ENCODE measurements at places on chromosomes 2 and 18.

DNA sequence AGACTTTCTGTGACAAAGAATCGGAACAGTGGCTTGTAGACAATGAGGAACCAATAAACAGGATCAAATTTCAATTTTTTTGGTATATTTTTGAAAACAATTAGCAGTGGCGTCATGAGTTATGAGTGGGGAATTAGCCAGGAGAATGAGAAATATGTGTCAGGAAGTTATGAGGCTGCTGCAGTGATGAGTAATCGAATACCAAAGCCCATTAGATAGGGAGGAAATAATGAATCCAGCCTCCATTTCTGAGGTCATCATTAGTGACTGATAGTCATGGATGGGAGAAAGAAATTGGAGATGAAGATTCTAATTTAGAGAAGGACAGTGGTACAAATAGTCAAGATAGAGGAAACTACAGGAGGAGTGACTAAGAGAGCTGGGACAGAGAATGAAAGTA lies 673.1 kb upstream of the VRK2 start:
- peak; percentile 56 for DNase-seq

- no peak for DNase-seq
Observed at GRCh38 chr2:74228772-74229171, 30.4 kb downstream of the MTHFD2 start.

DNA sequence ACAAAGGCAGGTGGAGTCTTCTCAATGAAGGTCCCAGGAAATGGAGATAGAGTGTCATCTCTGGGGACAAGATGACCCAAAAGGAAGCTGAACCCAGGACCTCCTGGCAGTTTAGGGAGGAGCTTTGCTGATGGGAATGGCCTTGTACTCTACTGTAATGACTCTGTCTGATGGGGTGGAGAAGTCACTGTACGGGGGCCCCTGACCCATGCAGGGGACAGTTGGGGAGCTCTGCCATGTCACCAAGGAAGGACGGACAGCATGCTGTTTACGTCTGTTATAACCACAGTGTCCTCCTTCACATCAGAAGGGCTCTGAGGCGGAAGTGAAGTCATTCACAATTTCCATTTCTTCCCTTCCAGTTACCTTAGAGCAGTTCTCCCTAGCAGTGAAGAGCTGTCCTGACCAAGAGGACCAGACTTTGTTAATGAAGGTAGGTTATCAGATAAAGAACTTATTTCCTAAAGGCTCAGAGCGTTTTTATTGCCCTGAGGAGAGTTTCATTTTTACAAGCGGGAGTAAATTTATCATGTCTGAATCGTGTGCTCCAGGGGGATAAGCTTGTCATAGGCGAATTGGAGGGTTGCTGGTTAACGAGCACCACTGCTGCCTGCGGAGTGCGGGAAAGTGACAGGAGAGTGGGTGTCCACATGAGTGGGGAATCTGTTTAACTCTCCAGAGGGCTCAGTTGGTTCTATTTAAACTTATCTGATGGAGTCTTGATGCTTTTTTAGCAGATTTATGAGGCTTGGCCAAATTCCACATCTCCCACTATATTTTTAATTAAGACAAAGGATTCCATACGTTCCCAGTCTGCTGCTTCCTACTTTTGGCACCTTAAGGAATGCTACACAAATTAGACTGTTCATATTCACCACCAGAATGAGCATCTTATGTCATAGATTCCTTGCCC lies 71.6 kb upstream of the BCL2L11 start:
- no peak for DNase-seq

DNA sequence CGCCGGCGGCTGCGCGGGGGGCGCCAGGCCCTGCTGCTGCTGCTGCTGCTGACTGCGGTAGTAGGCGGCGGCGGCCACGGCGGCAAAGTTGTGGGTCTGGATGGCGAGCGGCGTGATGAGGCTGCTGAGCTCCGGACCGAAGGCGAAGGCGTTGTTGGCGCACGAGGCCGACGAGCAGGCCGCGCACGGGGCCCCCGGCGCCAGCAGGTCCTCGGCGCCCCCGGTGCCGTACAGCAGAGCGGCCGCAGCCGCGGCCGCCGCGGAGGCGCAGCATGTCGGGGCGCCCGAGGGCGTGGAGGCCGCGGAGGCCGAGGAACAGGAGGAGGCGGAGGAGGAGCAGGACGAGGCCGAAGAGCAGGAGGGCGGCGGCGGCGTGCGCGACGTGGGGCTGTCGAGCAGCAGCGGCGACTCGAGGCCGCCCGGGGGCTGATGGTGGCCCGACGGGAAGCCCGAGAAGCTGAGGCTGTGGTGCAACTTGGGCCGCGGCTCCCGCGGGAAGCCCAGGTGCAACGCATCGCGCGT lies 1.8 kb downstream of the ZFP36L2 start:
- no peak for DNase-seq

GRCh38 chr2:174342686-174343342 lies 8.1 kb downstream of the SP9 start:
- DNase-seq = no peak

DNA sequence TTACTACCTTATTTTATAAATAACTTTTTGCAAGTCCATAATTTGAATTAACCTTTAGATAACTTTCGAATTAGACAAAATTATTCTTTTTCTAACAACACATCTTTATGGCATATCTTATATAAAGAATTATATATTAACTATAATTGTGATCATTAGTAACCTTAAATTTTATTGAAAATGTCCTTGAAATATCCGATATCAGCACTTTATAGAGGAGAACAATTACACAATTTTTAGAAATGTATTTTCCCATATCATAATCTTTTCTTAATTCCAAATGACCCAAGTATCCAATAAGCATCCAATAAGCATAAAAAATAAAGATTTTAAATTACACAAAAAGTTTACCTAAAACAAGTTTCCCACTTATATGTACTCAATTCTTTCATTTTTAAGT lies 7.3 kb upstream of the GCC2 start:
- no peak for DNase-seq

DNA sequence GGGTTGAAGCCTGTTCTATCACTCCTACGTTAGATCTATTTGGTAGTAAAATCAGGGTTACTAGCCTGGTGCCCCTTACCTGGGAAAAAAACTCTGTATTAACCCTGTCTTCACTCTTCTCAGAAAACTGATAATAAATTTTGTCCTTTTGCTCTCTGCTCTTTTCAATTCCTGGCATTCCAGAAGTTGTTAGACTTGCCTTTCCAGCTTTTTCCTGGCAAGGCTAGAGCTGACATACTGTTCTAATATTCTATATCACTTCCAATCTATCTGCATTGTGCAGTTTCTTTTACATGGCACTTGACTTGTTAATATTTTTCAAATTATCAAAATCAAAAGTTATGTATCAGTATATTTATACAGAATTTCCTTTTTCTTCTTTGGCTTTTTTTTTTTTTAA lies 162.2 kb downstream of the FIGN start:
- DNase-seq = no peak

- peak; percentile 31 for DNase-seq
Observed at GRCh38 chr2:190853531-190854383, 26.9 kb upstream of the GLS start.

DNA sequence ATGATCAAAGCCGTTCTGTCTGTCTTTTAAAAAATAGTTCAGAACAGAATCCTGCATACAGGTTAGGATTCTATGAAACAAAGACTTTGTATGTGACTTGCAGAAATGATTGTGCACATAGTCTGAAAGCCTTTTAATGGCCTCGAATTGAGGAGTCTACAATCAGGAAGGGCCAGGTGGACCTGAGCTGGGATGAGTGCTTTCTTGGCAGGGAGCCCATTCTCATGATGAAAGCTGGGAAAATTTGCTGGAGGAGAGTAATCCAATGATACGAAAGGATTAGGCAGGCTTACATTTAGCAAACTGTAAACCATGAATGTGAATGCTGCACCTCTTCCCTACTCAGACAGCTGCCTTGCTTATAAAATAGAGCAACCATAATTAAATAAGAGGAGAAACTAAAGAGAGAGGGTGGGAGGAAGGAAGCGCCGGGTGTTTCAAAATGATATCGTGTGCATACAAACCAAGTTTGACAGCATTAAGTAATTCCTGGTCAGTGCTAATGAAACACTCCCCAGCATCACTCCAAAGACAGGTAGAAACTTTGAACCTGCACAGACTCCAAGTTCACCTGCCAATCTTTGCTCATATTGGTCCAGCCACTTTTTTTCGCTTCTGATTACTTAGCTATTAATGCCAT lies 23.7 kb upstream of the CXCR4 start:
- DNase-seq = no peak

- DNase-seq = no peak
Observed at GRCh38 chr18:68288408-68288807, 426.5 kb downstream of the TMX3 start.

DNA sequence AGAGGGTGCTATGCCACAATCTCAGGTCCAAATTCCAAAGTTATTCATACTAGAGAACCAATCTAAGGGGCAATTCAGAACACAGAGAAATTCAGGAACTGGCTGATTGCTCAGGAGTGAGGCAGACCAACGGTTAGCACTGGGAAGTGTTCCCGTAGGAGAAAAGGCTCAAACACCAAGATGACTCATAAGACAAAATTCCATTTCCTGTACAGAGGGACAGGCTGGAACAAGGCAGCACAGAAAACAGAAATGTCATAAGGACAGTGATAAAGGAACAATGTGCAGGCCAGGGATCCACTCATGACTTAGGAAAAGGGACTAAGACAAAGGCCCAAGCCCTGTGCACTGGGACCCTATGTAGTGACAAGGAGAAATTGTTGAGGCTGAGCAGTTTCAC lies 54.2 kb downstream of the PDE1A start:
- DNase-seq = peak; percentile 91

DNA sequence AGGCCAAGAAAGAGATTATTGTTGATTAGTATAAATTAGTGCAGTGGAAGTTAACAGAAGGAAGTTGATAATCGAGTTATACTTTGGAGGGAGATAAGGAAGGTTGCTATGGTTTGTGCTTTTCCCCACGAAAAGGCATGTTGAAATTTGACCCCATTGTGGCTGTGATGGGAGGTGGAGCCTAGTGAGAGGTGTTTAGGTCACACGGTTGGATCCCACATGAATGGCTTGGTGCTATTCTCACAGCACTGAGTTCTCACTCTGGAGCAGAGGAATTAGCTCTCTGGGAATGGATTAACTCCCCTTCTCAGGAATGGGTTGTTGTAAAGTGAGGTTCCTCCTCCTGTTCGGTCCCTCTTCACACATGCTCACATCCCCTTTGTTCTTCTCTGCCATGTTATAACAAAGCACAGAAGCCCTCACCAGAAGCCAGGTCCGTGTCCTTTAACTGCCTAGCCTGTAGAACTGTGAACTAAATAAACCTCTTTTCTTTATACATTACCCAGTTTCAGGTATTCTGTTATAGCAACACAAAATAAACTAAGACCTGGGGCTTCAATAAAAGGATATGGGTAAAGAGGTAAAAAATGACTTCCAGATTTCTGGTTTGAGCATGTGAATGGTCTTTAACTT lies 21.9 kb downstream of the PIGN start:
- no peak for DNase-seq

DNA sequence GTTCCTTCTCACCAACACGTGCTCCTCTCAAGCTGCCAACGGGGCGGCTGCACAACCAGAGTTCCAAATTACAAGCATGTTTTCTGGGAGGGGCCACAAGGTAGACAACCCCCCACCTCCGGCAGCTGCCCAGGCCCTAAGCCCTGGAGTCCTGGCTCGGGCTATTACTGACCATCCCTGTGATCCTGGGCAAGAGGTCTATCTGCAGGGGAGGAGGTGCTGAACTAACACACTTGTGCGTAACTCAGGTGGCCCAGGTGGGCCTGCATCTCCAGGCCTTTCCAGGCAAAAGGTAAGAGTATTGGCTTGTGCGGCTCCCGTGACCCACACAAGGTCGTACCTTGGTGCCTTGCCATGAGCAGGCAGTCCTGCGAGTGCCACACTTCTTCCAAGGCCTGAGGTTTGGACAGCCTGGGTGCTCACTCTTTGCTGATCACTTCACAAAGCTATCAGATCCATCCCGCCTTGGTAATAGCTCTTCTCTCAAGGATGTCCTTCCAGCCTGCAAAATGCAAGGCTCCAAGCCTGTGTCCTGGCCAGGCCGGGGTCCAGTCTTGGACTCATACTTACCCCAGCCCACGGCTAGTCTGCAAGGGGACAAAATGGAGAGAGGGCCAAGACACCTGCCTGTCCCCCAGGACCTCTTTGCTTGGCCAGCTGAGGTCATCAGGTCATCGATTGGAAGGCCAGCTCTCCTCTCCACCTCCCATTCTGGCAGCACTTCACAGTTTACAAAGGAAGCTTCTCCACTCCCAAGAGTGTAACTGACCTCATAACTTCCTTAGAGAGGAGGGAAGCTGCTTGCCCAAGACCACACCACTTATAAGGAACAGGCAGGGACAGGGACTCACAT lies 33.9 kb downstream of the ADRA2B start:
- DNase-seq = no peak

GRCh38 chr2:84299211-84299775 lies 159.8 kb downstream of the SUCLG1 start:
- no peak for DNase-seq

DNA sequence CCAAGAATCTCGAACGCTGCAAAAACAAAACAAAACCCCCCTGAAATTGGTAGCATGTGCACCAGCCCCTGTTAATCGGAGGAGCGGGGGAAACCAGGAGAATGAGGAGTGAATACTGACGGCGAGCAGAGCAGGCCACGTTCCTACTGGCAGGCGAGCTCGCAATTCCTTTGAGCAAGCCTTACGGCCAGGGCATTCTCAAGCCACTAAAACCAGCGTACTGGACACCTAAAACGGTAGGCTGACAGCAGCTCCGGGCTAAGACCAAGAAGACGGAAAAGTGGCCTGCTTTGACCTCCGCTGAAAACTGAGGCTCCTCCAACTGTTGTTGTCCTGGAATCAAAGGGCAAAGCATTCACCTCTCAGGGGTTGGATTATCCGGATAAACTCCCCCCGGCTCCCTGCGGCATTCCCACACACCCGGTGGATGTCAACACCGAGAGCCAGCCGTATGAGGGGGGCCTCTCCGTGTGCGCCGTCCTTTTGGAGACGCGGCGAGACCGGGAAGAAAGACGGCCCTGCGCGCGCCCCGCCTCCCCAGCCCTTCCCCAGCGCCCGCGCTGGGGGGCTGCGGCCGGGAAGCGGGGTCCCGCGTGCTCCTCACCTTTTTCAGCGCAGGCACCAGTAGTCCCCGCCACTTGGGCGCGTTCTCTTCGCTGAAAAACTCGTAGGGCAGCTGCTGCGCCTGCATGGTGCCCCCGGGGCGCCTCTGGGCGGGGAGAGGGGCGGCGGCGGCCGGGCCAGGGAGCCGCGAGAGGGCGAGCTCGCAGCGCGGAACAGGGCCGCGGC lies 925 bp downstream of the SOS1 start:
- peak; percentile 52 for DNase-seq

All from AG08395 (cell line).